ENCODE measurements at places on chromosomes 5 and 9.
A peak's percentile ranks its signal among the peaks of the same experiment; 100 is the strongest.

GRCh38 chr5:172868924-172869591, 35.0 kb downstream of the ERGIC1 start:
- no peak for DNase-seq

DNA sequence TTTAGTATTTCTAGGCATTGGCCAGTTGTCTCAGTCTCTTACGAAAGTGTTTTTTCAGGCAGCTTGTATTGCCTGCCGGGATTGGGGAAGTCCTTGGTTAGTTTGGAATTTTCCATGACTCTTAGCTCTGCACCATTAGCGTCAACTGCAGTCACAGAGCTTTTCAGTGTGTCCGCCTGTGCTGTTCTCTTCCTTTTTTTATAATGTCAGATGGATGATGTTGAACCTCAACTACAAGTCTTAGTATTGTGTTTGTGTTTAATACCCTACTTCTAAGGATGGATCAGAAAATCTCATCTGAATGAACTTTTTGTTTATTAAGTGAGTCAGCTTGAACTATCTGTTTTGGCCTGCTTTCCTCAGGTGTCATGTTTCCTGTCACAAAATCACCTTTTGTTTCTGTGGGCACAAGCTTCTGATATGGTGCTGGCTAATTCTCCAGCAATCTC, 33.1 kb downstream of the ATP6V0E1 start:
- peak; percentile 54 for DNase-seq

- peak; percentile 19 for DNase-seq
Observed at GRCh38 chr9:98657897-98658296, 50.8 kb downstream of the GABBR2 start.

DNA sequence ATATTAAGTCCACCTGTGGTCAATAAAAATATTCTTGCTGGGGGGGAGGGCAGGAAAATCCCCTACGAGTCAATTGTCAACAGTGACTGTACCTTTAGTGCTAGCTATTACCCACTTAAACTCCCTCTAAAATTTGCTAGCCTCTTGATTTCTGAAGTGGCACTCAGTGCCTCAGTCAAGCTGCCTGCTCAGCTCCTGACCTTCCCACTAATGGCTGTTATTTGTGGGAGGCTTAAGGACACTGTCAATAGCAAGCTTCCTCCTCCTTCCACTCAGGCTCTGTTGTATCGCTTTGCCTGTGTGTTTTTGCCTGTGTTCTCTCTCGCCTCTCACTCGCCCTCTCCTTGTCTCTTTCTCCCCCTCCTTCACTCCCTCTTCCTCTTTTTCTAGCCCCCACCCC, 140.8 kb downstream of the BNC2 start:
- peak; percentile 84 for DNase-seq

All from DMS53 (cell line).